CD4-positive, alpha-beta T cell treated with Interleukin-1 beta for 1 hour (primary cell): ENCODE measurements at places on chromosomes 11 and 22.

- DNase-seq = no peak
Observed at GRCh38 chr11:5290106-5290505, 11.6 kb downstream of the OR51B4 start.

- no peak for DNase-seq
Observed at GRCh38 chr22:26553056-26553752, 36.7 kb downstream of the TPST2 start.

GRCh38 chr22:46854125-46854870 lies 91.8 kb downstream of the TBC1D22A start:
- DNase-seq = peak; percentile 63

- no peak for DNase-seq
Observed at GRCh38 chr11:79336797-79337517, 103.9 kb downstream of the TENM4 start.

GRCh38 chr11:85595285-85595884 lies 31.8 kb downstream of the DLG2 start:
- DNase-seq = peak; percentile 53
